ENCODE measurements at places on chromosomes 4 and X.

DNA sequence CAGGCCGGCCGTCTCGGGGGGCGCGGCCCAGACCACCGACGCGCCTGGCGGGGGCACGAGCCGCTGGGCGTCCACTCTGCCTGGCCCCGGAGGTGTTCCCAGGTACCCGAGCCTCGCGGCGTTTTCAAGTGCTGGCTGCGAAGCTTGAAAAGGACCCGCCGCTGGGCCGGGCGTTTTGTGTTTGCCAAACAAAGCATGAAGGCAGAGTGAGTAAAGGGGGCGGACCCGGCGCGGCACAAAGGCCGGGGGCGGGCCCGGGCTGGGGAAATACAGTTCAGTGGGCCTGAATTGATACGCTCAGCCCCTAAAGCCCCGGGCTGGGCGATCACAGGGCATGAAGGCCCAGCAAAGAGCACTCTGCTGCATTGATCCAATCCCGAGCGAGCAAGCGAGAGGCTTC, 65.4 kb downstream of the SOX3 start:
- no peak for ATAC-seq

GRCh38 chr4:6988016-6988715, 55.0 kb upstream of the TADA2B start:
- no peak for ATAC-seq

- peak; percentile 83 for ATAC-seq
Measured at GRCh38 chr4:81919223-81919622, 447.5 kb upstream of the RASGEF1B start.

GRCh38 chr4:2666722-2667247, 89.4 kb downstream of the TNIP2 start:
- no peak for ATAC-seq

GRCh38 chr4:124318292-124318691, 394.2 kb downstream of the ANKRD50 start:
- ATAC-seq, result no peak

GRCh38 chr4:72951628-72952027, 117.9 kb downstream of the COX18 start:
- ATAC-seq, result no peak

DNA sequence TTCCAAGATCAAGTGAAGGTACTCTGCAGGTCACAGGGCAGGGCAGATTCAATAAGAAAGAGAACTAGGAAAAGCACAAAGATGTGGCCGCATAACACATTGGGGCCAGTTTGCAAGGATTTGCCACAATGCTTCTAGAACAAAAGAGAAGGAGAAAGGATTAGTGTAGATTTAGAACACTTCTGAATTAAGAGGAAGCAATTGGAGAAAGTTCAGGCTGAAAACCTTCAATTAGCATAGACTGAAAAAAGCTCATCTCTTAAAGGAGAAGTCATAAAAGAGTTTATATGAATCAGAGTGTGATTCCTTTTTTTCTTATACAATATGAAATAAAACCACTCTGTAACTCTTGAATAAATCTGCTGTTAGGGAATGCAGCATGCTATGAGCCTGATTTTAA, 215.6 kb upstream of the FAT1 start:
- no peak for ATAC-seq

GRCh38 chr4:47531241-47531953, 46.3 kb downstream of the ATP10D start:
- ATAC-seq, result peak; percentile 96

GRCh38 chr4:151675411-151675971, 85.3 kb downstream of the GATB start:
- ATAC-seq, result peak; percentile 10

- no peak for ATAC-seq
Measured at GRCh38 chr4:138509346-138509745, 267.2 kb upstream of the SLC7A11 start.

- ATAC-seq, result no peak
Measured at GRCh38 chrX:69113723-69114122, 51.5 kb downstream of the PJA1 start.

DNA sequence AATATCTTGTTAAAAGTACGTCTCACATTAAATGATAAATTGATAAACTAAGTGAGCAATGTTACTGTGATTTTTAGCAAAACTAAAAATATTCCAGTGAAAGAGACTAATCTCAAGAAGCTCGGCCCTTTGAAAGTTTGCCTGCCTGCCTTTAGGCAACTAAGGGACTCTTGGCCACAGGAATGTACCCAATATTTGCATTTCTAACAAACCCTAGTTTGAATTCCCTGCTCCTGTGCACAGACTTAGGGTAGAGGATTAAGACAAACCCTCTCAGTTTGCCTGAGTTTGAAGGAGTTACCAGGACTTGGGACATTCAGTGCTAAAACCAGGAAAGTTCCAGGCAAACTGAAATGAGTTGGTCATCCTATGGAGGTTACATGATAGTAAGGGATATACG, 157.1 kb downstream of the SCFD2 start:
- ATAC-seq, result no peak

DNA sequence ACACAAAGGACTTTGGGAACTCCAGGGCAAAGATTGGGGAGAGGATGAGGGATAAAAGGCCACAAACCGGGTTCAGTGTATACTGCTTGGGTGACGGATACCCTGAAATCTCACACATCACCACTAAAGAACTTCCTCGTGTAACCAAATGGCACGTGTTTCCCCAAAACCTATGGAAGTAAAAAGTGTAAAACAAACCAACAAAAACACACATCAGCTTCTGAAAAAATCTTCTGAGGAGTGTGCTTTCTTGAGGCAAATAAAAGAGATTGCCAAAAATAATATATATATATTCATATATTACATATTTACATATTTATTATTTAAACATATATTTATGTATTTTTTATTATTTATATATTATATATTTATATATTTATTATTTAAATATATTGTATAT, 3.9 kb downstream of the P2RY8 start:
- ATAC-seq, result no peak

- no peak for ATAC-seq
Measured at GRCh38 chrX:79592259-79592658, 225.1 kb upstream of the ITM2A start.

- no peak for ATAC-seq
Measured at GRCh38 chr4:173185847-173186510, 17.4 kb downstream of the GALNT7 start.

DNA sequence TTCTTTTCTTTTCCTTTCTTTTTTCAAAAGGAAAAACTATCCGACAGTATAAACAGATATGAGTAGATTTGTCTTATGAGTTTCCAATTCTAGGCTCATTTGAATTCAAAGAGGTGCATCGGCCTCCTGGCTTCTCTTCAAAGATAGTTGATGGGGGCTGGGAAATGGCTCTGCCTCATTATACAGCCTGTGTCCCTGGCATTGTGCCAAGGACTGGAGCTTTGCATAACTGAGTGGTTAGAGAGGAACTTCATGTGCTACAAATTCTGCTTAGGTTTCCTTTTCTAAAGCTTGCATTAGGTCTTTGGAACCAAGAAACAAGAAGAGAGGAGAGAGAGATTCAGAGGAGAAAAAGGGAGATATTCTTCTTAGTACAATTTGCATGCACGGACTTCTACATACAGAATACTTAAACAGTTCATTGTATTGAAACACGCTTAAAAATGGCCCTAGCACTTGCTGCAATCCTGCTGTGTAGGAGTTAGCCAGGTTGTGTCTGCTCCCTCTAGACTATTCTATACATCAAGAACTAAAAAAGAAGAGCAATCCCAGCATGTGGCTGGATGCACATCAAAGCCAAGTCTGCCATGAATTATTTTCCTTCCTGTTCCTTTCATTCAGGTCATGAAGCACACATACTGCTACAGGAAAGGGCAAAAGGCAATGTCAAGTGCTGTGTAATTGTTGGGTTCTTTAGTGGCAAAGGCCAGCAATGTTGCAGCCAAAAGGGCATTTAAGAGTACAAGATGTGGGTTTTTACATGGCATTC, 70.9 kb downstream of the INTS12 start:
- no peak for ATAC-seq

DNA sequence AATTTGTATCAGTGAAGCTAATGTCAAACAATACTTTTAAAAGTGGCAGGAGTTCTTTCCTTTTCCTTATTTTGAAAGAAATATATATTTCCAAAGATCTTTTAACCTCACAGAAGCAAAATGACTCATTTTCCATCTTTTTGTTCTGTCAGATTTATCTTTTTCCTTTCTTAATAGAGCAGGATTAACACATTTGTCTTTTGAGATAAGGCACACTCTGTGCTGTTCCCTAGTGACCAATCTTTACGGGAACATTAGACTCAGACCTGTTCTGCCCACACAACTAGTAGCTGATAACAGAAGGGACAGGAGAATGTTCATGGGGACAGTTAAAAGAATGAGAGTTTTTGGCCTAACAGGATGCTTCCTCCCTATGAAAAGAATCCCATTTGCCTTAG, 381.2 kb downstream of the STPG2 start:
- ATAC-seq, result no peak

DNA sequence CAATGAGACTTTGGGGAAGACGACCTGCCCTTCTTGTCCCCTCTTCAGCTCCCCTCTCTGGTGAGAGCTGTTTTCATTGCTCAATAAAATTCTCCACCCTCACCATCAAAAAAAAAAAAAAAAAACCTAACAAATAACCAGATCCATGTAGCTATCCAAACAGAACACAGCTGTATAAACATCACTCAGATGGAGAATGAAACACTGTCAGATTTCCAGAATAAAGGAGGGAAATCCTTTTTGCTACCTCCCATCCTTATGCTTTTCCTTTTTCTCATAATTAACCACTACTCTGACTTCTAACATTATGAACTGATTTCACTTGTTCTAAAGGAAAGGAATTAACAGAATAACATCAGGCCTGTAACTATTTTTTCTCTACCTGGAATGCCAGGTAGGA, 155.6 kb downstream of the PPP4R3C start:
- no peak for ATAC-seq

DNA sequence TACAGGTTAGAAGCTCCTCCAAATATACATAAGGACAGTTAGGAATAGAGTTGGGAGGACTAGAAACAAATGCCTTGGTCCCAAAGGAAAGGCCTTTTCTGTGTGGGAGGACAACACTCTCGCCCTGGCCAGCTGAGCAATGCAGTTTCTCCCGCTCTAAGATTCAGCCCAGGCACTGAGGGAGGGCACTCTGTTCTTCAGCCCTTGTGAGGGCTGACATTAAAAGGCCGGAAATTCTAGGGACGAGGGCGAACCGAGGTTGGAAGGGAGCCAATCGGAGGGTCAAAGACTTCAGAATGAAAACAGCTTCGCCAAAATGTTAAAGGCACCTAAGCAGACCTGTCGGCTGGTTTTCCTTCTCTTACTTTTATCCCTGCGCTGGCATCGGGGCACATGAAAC, 2.9 kb upstream of the PTCHD1 start:
- ATAC-seq, result no peak

DNA sequence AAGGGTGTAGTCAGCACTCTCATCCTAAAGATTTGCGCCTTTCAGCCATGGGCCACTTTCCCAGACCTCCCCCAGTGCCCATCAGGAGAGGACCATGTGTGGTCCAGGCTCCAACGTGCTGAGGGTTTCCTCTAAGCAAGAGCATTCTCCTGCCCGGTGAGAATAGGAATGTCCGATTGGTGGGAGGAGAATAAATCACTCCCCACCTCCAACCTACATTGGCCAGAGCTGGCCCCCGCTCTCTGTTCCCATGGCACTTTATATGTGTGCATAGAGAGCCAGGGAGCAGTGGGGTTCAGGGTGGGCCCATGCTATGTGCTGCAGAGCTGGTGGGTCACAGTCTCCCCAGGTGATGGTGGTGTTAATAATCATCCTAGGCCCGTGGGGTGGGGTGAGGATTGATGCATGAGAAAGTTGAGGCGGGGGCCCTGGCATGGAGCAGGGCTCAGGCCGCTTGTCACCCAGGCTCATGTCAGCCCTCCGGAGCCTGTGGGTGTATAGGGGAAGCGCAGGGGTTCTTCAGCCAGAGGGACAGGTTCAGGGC, 6.8 kb upstream of the SORCS2 start:
- no peak for ATAC-seq

GRCh38 chr4:127586922-127587571, 45.7 kb upstream of the INTU start:
- peak; percentile 98 for ATAC-seq

DNA sequence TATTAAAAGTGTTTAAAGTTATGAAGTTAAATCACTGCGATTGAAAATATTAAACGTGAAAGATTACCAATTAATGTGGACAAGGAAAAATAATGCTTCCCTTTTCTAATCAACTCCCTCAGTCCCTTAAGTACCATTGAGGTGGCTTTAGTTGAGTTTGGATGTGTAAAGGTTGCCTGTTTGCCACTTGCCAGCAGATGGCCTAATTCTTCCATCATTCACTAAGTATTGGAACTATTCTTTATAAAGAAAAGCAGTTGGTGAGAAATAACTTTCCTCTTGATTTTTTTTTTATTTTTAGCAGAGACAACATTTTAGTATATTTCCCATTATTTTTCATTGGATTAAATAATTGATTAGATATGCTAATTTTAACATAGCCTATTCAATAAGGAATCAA, 295.9 kb upstream of the TACR3 start:
- 0 out of 3 replicates have a peak, but pooled peaks have one; percentile 44 for ATAC-seq

- no peak for ATAC-seq
Measured at GRCh38 chr4:171621646-171622045, 191.6 kb upstream of the GALNTL6 start.

- no peak for ATAC-seq
Measured at GRCh38 chr4:176587920-176588319, 204.8 kb downstream of the VEGFC start.

DNA sequence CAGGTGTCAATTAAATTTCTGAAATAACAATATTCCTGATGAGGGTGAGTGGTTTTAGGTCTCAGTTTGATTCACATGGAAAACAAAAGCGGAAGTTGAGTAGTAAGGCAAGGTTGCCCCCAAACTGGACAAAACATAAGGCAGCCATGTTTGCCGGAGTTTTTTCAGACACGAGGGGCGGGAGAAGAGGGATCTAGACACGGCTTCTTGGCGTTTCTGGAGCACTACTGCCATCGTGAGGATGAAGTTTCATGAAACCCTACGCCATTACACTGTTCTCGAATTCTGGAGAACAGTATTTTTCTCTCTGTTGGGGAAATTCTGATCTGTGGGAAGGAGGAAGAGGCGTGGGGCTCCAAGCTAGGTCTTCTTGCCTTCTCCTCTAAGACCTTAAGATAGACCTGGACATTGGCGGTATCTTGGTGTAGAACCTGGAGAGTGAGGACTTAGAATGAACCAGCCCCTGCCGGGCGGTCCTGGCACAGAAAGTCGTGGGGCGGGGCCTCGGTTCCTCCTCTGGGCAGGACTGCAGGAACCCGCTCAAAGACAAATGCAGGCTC, 160.3 kb downstream of the OR13H1 start:
- ATAC-seq, result peak; percentile 92

DNA sequence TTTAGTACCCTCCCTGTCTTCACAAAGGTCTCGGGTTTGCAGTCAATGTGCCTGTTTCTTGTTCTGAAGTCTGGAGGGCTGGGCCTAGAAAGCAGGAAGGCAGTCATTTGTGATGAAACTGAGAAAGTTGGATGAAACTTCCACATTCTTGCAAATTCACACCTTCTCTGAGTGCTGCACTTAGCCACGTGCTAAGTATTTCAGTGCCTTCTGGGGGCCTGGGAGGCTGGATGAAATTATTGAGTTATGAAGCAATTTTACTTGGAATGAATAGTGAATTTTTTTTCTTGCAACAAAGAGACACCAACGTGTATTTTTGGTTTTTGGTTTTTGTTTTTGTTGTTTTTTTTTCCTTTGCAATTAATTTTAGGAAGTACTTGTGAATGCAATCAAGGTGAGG, 71.2 kb downstream of the MSX1 start:
- ATAC-seq, result no peak

GRCh38 chrX:53087388-53087831, 5.2 kb downstream of the TSPYL2 start:
- no peak for ATAC-seq

All from SK-N-SH treated with all-trans-retinoic acid at 6 μM for 48 hours (cell line).